ENCODE measurements at places on chromosomes 16 and 17. TPM values are rescaled to one million over a fixed set of nuclear protein-coding genes. Genes with fewer than 3 reads are reported as not detected.

Gene TBC1D3
- not detected for total RNA-seq

Gene CA4
- total RNA-seq: 0.28 TPM

Gene HSD17B2
- total RNA-seq: not detected

Gene FCSK
- total RNA-seq: 4.8 TPM

Gene ABAT
- total RNA-seq: 0.26 TPM

Gene NT5C3B
- total RNA-seq: 107 TPM

Gene PRSS33
- total RNA-seq: 0.06 TPM

Gene SEZ6L2
- total RNA-seq: 20.3 TPM

Gene ST6GALNAC1
- total RNA-seq: 0.28 TPM

Gene RABEP2
- total RNA-seq: 8.7 TPM

Gene GDPD3
- 0.61 TPM for total RNA-seq

Gene PMFBP1
- 0.16 TPM for total RNA-seq

Gene STARD3
- total RNA-seq: 51.1 TPM

Gene ELMO3
- total RNA-seq: 0.80 TPM

Gene STUB1
- total RNA-seq: 130 TPM

Gene GGNBP2
- total RNA-seq: 60.3 TPM

Gene LRRC36
- 0.08 TPM for total RNA-seq

Gene CXCL16
- total RNA-seq: 17.1 TPM

Gene ATP2A1
- total RNA-seq: 5.2 TPM
